Bronchial epithelial cell (primary cell): ENCODE measurements at places on chromosomes 7 and 10. TPM values are rescaled to one million over a fixed set of nuclear protein-coding genes. Genes with fewer than 3 reads are reported as not detected.

Gene STEAP1B
- total RNA-seq = 3.7 and 5.9 TPM in 2 replicates

DNA sequence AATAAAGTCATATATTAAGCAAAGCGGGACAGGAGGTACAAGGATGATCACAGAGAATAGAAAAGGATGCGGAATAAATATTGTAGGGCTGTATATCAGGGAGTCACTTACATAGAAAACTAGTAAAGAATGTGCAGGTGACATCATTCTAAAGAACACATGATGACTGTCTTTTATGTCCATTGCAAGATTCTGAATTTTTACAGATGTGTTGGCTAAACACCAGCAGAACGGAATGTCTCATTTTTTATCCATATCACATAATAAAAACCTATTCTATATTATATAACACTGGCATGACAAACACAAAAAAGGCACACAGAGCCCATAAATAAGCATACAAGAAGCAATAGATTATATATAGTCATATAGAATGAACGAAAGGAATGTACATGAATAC lies 319.2 kb upstream of the PLXDC2 start:
- DNase-seq = no peak

- peak; percentile 7 for DNase-seq
These were observed 119.8 kb downstream of the CACNA2D1 start for GRCh38 chr7:82323806-82324205.

- peak; percentile 53 for DNase-seq
These were observed 209.7 kb upstream of the TMEM196 start for GRCh38 chr7:19982841-19983835.

DNA sequence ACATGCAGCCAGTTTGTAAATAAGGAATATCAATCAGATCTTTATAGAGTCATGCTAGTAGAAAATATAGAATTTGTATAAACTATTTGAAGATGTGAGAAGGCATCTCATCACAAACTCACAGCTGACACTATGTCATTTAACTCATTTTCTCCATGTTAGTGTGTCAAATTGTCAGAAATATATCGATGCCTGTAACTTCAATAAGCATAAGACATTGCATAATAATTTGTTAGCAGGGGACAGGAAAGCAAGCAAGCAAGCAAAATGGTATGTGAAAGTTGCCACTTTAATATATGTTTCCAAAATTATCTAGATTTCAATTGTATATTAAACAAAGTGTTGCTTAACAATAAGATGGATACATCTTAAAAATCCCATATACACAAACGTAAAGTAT lies 571.0 kb downstream of the ARL4A start:
- no peak for DNase-seq

GRCh38 chr10:99537086-99537988 lies 4.6 kb downstream of the NKX2-3 start:
- no peak for DNase-seq
